ENCODE measurements at places on chromosomes 7 and 10.

DNA sequence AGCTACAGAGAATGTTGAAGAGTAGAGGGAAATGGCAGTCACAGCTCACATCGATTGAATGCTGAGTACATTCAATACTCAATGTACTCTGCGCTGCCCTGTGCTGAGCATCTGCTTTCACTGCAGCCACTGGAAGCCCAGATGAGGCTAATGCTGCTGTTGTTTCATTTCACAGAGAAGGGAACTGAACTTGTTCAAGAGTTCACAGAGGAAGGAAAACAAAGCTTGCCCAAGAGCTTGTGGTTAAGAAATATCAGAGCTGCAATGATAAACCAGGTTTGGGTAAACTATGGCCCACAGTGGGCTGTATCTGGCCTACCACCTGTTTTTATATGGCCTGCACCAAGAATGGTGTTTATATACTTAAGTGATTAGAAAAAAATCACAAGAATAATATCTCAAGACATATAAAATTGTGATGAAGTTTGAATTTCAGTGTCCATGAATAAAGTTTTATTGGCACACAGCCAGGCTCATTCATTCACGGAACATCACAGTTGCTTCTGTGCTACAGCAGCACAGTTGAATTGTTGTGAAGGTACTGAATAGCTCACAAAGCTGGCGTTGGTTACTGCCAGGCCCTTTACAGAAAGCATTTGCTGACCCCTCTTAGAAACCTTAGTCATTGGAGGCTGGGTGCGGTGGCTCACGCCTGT is 64.1 kb downstream of the CFAP58 start:
- no peaks in the 10 kb centered on the region for H3K27me3 ChIP-seq
- no peaks in the 10 kb centered on the region for H3K36me3 ChIP-seq
- no peak overlapping the region for H3K27ac ChIP-seq

GRCh38 chr7:12643001-12643643 is 44.3 kb upstream of the ARL4A start:
- H3K27ac ChIP-seq, result no peak overlapping the region
- peaks cover 4% of the 10 kb centered on the region for H3K4me1 ChIP-seq
- H3K36me3 ChIP-seq, result no peaks in the 10 kb centered on the region

- peaks cover 4% of the 10 kb centered on the region for H3K4me1 ChIP-seq
- H3K36me3 ChIP-seq, result no peaks in the 10 kb centered on the region
- H3K27ac ChIP-seq, result no peak overlapping the region
- H3K27me3 ChIP-seq, result peaks cover 4% of the 10 kb centered on the region
- peak overlapping the region; percentile 85 for H3K4me3 ChIP-seq
- no peak for DNase-seq
Observed at GRCh38 chr7:6106140-6106904, 75.1 kb downstream of the ANKRD61 start.

DNA sequence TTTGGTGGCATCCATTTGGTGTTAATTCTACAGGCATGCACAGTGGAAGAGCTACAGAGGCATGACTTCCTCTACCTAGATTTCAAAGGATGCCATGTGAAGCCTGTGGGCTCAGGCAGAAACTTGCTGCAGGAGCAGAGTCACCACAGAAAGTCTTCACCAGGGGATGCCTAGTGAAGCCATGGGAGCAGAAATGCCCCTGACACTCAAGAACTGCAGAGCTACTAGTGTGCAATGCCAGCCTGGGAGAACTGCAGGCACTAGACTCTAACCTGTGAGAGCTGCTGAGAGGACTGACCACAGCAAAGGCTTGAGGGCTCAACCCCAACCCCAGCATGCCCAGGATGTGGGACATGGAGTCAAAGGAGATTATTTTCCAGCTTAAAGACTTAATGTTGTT is 3.9 kb downstream of the OR9A2 start:
- no peaks in the 10 kb centered on the region for H3K4me1 ChIP-seq
- no peak overlapping the region for H3K27ac ChIP-seq
- no peaks in the 10 kb centered on the region for H3K27me3 ChIP-seq
- no peaks in the 10 kb centered on the region for H3K36me3 ChIP-seq

DNA sequence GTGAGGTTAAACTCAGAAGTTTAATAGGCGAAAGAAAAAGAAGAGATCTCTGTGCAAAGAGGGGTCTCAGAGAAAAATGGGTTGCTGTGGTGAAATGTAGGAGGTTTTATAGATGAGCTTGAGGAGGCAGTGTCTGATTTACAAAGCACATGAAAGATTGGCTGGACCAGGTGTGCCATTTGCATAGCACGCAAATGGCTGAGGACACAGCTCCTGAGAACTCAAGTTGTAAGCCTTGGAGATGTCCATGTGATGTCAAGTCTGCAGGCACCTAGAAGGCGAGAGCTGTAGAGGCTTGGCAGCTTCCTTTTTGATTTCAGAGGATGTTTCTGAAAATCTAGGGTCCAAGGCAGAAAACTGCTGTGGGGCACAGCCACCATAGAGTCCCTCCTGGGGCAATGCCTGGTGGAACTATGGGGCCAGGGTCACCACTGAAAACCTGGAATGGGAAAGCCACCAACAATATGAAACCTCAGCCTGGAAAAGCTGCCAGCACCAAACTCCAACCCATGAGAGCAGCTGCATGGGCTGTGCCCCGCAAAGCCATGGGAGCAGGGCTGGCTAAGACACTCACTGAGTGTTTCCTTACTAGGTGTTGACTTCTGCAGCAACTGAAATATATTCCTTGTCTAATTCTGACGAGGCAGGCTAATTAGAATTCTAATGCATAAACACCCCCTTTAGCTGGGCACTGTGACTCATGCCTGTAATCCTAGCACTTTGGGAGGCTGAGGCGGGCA is 96.9 kb upstream of the TNS3 start:
- H3K27me3 ChIP-seq, result no peaks in the 10 kb centered on the region
- no peak overlapping the region for H3K27ac ChIP-seq
- no peak overlapping the region for H3K4me3 ChIP-seq
- DNase-seq, result no peak

DNA sequence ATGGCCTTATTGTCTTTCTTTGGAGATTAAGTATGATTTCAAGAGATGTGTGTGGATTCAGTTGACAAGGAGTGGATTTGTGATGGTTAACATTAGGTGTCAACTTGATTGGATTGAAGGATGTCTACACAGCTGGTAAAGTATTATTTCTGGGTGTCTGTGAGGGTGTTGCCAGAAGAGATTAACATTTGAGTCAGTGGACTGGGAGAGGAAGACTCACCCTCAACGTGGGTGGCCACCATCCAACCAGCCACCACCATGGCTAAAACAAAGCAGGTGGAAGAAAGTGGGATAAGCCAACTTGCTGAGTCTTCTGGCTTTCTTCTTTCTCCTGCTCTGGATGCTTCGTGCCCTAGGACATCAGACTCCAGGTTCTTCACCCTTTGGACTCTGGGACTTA is 76.1 kb downstream of the GPR37 start:
- H3K27me3 ChIP-seq, result no peaks in the 10 kb centered on the region
- H3K4me1 ChIP-seq, result no peaks in the 10 kb centered on the region
- no peak overlapping the region for H3K27ac ChIP-seq
- no peak overlapping the region for H3K4me3 ChIP-seq
- no peak for DNase-seq

DNA sequence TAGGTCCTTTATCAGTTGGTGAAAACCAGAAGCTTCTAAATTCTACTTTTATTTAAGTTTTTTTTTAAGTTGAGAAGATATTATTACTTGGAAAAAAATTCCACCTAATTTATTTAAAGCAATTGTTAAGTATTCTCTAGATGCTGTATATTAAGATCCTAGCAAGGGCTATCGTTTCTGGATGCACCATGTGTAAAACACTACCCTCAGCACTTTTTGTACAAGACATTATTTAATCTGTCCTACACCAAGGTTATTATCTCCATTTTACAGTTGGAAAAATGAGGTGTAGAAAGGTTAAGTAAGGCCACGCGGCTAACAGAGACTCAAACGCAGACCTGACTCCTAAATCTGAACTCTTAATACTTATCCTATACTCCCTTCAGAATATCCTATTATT is 19.8 kb downstream of the RAB11FIP2 start:
- no peaks in the 10 kb centered on the region for H3K27me3 ChIP-seq
- H3K4me1 ChIP-seq, result peaks cover 4% of the 10 kb centered on the region
- H3K36me3 ChIP-seq, result no peaks in the 10 kb centered on the region
- no peak overlapping the region for H3K27ac ChIP-seq
- no peak for DNase-seq

- no peaks in the 10 kb centered on the region for H3K27me3 ChIP-seq
- H3K4me1 ChIP-seq, result peaks cover 11% of the 10 kb centered on the region
- H3K27ac ChIP-seq, result no peak overlapping the region
- DNase-seq, result no peak
- peak overlapping the region; percentile 93 for H3K4me3 ChIP-seq
Observed at GRCh38 chr7:7567898-7568531, 1.3 kb downstream of the MIOS start.

GRCh38 chr10:133097961-133098360 is 10.2 kb downstream of the ADGRA1 start:
- no peak for DNase-seq
- no peaks in the 10 kb centered on the region for H3K36me3 ChIP-seq
- no peak overlapping the region for H3K27ac ChIP-seq
- peaks cover 3% of the 10 kb centered on the region for H3K27me3 ChIP-seq
- H3K4me3 ChIP-seq, result no peak overlapping the region

DNA sequence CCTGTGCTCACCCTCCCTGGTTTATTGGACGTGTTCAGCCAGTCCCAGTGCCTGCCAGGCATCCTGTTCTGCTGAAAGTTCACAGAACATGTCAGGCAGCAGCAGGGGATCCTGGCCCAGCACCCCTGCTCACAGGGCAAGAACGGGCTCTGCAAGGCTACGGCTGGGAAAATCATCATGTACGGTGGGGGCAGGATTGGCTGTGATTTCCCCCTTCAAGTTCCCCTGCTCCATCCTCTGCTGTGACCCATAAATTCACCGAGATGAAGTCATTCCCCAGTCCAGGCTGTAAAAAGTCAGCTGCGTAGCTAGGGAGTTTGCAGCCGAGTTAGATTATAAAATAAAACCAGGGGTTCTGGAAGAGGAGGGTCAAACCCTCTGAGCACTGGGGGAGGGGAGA is 484.1 kb upstream of the ZMIZ1 start:
- no peaks in the 10 kb centered on the region for H3K36me3 ChIP-seq
- no peak overlapping the region for H3K27ac ChIP-seq
- H3K27me3 ChIP-seq, result peaks cover 3% of the 10 kb centered on the region
- DNase-seq, result no peak
- no peaks in the 10 kb centered on the region for H3K4me1 ChIP-seq

- H3K27me3 ChIP-seq, result peaks cover 15% of the 10 kb centered on the region
- peak; percentile 52 for DNase-seq
- H3K4me1 ChIP-seq, result peaks cover 35% of the 10 kb centered on the region
- peak overlapping the region; percentile 92 for H3K27ac ChIP-seq
Observed at GRCh38 chr7:1027242-1028043, 16.9 kb upstream of the GPR146 start.

- no peaks in the 10 kb centered on the region for H3K27me3 ChIP-seq
- no peak overlapping the region for H3K27ac ChIP-seq
- peaks cover 7% of the 10 kb centered on the region for H3K4me1 ChIP-seq
Observed at GRCh38 chr7:67033251-67033650, 36.6 kb downstream of the TYW1 start.

DNA sequence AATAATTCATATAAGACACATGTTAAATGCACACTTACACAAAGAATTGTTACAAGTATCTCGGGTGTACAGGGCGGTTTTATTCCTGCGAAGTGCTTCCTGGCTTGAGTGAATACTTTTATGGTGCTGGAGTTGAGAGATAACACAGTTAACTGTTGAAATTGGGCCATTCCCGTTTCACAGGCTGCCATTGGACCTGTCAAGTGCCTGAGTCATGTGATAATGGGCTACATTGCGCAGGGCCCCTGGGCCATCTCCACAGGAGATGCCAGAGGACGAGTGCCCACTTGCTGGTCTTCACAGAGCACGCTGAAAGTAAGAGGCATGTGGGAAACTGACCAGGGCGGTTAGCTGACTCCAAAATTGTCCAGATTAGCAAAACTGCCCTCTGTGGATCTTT is 4.8 kb downstream of the FBH1 start:
- H3K36me3 ChIP-seq, result no peaks in the 10 kb centered on the region
- H3K27me3 ChIP-seq, result peaks cover 5% of the 10 kb centered on the region
- peaks cover 15% of the 10 kb centered on the region for H3K4me1 ChIP-seq
- DNase-seq, result no peak

DNA sequence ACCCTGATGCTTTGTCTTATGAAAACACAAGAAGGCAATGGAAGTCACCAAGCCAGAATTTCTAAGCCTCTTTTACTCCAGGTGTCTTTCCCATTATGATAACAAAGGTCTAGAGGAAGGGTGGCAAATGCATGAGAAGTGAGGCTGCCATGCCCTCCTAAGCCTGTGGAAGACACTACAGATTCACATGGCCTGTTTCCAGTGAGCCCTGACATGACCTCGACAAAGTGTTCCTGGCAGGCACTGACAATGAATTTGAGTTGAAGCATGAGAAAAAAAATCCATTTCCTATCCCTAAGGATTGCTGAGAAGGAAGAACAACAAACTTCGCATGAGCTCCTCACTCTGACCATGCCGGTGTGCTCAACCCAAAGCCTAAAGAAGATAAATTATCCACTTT is 268.0 kb downstream of the HTR7 start:
- no peak overlapping the region for H3K4me3 ChIP-seq
- H3K27ac ChIP-seq, result no peak overlapping the region
- H3K36me3 ChIP-seq, result no peaks in the 10 kb centered on the region

DNA sequence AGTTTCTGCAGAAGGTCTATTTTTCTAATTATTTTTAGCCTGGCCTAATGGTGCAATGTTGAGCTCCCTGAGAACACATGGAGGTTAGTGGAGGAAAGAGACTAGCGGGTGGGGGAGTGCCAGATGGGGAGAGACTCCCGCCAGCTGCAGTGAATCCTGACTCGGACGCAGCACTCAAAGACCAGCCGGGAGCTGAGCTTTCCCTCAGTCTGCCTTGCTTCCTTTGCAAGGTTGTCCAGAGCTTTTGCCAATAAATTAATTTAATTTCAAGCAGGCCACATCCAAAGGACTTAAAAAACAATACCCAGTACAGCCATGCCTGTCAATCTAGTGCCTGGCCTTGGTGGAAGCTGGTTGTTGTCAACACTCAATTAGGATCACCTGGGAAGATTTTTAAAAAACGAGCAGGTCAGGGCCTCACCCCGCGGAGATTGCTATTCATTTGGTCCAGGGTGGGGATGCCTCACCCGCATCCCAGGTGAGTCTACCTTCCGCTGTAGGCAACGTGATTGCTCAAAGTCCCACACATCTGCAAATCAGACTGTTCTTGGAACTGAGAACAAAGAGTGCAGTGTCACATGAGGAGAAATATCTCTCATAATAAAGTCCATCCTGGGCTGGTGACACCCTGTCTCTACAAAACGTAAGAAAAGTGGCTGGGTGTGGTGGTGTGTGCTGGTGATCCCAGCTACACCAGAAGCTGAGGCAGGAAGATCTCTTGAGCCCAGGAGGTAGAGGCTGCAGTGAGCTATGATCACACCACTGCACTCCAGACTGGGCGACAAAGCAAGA is 4.0 kb downstream of the CLRN3 start:
- H3K4me3 ChIP-seq, result no peak overlapping the region
- H3K4me1 ChIP-seq, result peaks cover 10% of the 10 kb centered on the region
- no peaks in the 10 kb centered on the region for H3K36me3 ChIP-seq
- H3K27me3 ChIP-seq, result no peaks in the 10 kb centered on the region
- no peak overlapping the region for H3K27ac ChIP-seq

- H3K27ac ChIP-seq, result no peak overlapping the region
- H3K4me1 ChIP-seq, result peaks cover 24% of the 10 kb centered on the region
- peaks cover 3% of the 10 kb centered on the region for H3K27me3 ChIP-seq
- DNase-seq, result no peak
Observed at GRCh38 chr10:117500456-117500855, 42.1 kb upstream of the EMX2 start.

Measured in glutamatergic neuron (in vitro differentiated cells).